Pancreas (tissue), 10 donors: ENCODE measurements at places on chromosomes 2 and 18. TPM values are rescaled to one million over a fixed set of nuclear protein-coding genes. Genes with fewer than 3 reads are reported as not detected.

DNA sequence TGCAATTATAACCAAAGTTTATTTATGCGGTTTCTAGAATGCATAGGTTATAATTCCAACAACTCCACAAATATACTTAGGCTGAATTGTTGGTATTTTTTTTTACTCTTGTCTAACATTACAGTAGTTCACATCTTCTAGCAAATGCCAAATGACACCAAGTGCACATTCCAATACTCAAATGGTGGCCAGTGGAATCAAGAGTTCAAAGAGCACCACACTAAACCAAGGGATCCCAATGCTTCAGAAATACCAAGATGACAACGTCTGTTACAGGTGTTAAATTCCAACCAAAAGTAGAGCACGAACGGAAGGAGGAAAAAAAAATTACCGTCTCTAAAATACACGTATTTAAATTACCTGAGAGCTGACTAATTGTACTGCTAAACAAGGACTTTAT, 136.2 kb downstream of the TMEM247 start:
- H3K27ac ChIP-seq, result peak overlapping the region; percentile 89
- H3K4me1 ChIP-seq, result peaks cover 11% of the 10 kb centered on the region
- no peaks in the 10 kb centered on the region for H3K27me3 ChIP-seq
- DNase-seq, result no peak
- H3K36me3 ChIP-seq, result peaks cover 12% of the 10 kb centered on the region

DNA sequence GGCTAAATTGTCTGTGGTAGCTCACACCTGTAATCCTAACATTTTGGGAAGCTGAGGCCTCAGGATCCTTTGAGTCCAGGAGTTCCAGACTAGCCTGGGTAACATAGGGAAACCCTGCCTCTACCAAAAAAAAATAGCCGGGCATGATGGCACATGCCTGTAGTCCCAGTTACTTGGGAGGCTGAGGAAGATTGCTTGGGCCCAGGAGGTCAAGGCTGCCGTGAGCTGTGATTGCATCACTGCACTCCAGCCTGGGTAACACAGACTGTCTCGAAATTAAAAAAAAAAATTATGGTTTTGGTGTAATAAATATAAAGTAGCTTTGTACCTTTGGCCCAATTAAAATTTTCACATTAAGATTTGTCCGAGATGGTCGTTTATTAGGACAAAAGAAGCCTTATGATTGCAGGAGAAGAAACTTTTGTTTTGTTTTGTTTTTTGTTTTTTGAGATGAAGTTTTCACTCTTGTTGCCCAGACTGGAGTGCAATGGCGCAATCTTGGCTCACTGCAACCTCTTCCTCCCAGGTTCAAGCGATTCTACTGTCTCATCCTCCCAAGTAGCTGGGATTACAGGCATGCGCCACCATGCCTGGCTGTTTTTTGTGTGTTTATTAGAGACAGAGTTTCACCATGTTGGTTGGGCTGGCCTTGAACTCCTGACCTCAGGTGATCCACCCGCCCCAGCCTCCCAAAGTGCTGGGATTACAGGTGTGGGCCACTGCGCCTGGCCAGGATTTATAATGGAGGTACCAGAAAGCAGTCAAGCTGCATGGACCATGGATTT, 4.1 kb downstream of the MTA3 start:
- H3K4me1 ChIP-seq, result peaks cover 7% of the 10 kb centered on the region
- no peak overlapping the region for H3K27ac ChIP-seq
- no peaks in the 10 kb centered on the region for H3K27me3 ChIP-seq

The RUFY4 gene
- not detected for polyA plus RNA-seq

The LYG2 gene
- polyA plus RNA-seq, result 0.16 TPM
